ENCODE measurements at places on chromosomes 7 and 10.

GRCh38 chr7:143258831-143259230 is 4.4 kb upstream of the GSTK1 start:
- peak; percentile 8 for DNase-seq

- DNase-seq, result no peak
These were observed 5.1 kb downstream of the PRLHR start for GRCh38 chr10:118590334-118590733.

DNA sequence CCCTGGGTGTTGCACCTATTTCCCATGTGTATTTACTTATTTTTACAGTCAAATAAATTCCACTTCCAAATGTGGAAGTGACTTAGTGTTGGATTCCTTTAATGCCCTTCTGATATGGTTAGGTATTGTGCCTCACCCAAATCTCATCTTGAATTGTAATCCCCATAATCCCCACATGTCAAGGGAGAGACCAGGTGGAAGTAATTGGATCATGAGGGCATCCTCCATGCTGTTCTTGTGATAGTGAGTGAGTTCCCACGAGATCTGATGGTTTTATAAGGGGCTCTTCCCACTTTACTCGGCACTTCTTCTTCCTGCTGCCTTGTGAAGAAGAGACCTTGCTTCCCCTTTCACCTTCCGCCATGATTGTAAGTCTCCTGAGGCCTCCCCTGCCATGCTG is 136.9 kb downstream of the SNX10 start:
- DNase-seq, result no peak

DNA sequence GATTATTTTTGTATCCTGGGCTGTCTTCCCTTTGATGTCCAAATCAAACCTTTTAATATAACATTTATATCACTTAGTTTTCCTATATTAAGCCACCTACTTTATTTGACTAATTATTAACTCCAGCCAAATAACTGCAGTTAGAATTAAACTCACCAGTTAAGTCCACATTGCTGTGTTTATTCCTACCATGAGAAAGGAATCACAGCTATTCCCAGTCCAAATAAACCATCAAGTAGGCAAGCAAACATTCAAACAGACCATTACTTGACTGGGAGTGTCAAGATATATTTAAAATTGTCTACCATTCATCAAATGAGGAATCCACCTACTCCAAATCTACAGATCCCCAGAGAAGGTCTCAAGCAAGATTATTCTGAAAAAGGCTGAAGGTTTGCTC is 22.4 kb downstream of the PDE1C start:
- no peak for DNase-seq

DNA sequence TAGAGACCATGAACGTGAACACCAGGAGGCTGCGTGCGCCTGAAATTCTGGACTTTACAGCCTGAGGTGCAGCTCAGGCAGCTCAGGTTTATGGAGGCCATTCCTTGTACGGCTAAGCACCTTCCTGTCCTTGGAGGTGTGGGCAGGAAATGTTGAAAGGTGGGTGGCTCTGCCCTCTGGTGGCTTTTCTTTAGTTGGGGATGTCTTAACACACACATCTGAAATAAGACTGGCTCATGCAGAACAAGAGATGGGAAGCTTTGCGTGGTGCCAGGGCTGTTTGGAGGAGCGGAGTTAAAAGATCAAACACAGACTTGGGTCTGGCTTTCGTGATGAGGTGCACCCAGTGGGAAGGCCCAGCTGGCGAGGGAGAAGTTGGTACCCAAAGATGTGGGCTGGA is 64.1 kb downstream of the DOCK1 start:
- no peak for DNase-seq

- DNase-seq, result peak; percentile 64
These were observed 115.2 kb downstream of the SORBS1 start for GRCh38 chr10:95445837-95446486.

- DNase-seq, result no peak
These were observed 102.3 kb upstream of the SEMA3E start for GRCh38 chr7:83751217-83751616.

DNA sequence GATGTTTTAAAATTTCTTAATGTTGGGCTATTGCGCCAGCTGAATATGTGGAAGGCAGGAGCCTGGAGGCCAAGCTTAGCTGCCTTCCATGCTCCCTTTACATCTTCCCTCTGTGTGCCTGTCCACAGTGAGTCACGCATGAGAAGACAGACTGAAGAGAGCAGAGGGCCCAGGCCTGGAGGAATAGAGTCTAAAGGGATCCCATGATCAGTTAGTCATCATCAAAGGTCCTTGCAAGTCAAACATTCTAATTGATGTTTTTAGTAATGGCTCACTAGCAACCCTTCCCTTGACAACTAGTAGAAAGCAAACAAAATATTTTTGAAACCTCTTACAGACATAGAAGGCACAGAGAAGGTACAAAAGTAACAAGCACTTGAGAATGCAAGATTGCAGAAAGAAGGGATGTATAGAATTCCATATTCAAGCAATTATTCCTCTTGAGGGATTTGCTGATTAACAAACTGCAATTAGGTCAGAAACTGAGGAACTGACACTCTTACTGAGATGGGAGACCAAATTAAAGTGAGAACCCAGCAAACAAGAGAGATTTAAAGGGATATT is 30.7 kb upstream of the APBB1IP start:
- no peak for DNase-seq

DNA sequence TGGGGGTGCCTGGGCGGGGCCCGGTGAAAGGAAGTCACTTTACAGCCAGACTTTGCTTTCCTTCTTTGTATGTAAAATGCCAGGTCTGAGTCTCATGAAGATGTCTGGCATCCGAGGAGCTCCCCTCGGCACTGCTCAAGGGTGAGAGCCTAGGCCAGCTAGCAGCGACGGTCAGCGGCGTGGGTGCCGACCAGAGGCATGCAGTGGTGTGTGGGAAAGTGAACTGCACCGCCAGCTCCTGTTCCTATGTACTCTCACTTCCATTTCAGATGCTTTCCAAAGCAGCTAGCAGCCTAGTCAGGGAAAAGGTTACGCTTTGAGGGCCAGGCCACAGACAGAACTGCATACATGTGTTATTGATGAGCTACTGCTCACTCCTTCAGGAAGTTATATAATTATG is 172.8 kb downstream of the ZMYND11 start:
- DNase-seq, result no peak

DNA sequence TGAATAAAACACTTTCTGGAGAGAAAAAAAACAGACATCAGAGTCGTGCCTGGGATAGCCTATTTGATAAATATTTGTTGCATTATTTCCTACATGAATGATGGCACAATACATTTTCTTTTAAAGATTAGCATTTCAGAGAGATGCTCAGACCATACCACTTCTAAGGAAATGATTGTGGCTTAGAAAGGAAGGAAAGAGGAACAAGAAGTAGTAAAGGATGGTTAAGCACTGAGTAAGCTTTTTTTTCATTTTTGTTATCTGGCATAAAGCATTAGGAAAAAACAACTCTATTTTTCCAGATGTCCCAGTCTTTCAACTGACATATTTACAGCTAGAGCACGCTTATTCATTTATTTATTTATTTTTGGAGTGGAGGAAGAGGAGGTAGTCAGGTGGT is 258.8 kb upstream of the TEX47 start:
- DNase-seq, result no peak

DNA sequence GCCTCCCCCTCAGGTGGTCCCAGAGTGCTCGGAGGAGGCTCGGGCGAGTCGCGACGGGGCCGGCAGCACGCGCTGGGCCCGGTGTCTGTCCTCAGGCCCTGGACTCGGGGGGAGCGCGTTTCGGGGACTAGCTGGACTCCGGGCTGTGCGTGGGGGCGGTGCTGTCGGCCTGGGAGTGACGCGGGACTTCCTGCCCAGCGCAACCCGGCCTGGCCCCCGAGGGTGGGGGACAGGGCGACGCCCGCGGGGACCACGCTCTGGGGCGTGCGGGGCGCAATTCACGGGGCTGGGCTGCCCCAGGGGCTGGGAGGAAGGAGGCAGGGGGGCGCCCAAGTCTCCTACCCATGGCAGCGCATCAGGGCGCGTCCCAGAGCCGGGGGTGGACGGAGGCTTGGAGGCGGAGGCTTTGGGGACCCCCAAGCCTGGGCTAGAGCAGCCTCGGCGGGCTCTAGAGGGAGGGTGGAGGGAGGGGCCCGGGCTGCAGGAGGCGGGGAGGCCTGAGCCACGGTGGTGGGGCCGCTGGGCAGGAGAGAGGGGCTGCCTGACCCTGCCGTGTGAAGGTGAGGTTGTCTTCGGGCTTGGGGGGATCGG is 2.3 kb upstream of the VENTX start:
- no peak for DNase-seq

DNA sequence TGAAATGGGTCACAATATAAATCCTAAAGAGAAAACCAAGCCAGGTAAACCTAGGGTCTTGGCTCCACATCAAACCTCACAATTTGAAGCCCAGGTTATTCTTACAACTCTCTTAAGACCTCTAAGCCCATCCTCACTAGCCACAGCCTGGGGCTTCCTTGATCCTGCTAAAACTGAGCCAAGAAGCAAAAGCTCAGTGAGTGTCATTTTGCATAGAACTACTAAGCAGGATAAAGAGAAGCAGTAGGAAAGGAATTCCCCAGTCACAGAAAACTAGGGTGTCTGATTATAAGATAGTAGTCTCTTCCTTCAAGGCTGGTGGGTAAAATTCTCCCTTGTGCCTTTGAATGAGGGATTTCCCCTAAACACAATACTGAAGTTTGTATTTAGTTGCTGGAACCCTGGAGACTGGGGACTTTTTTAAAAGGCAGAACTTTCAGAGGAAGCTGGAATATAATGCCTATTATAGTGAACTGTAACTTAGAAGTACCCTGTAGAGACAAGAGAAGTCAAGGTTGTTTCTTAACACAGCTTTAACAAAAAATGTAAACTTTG is 196.6 kb upstream of the KIAA1217 start:
- DNase-seq, result no peak

- no peak for DNase-seq
These were observed 7.5 kb downstream of the MPP7 start for GRCh38 chr10:28295336-28295735.

GRCh38 chr10:102384053-102384452 is 11.5 kb upstream of the NFKB2 start:
- no peak for DNase-seq

GRCh38 chr10:61623161-61623560 is 39.6 kb upstream of the CABCOCO1 start:
- no peak for DNase-seq

GRCh38 chr7:16735020-16735419 is 18.5 kb upstream of the TSPAN13 start:
- DNase-seq, result no peak

GRCh38 chr7:156059369-156059768 is 247.1 kb upstream of the SHH start:
- no peak for DNase-seq

DNA sequence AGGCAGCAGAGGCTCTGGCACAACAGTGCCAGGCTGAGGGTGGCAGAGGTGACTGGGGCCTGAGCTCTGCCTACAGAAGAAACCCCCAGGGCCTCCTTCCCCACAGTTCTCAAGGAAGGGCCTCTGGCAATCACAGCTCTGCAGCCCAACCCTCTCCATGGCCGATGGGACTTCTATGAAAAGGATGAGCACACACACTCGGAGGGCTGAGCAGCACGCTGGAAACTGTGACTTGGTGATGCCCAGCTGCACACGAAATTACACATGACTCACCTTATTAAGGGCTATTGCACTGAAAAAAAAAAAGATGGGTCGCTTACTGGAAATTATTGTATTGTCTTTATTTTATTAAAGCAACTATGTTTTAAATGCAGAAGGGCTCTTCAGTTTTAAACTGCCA is 42.9 kb upstream of the LRRC18 start:
- no peak for DNase-seq

GRCh38 chr7:27123477-27124053 is 7.0 kb downstream of the HOXA4 start:
- no peak for DNase-seq

- DNase-seq, result no peak
These were observed 285.2 kb upstream of the FZD8 start for GRCh38 chr10:35927341-35927740.

DNA sequence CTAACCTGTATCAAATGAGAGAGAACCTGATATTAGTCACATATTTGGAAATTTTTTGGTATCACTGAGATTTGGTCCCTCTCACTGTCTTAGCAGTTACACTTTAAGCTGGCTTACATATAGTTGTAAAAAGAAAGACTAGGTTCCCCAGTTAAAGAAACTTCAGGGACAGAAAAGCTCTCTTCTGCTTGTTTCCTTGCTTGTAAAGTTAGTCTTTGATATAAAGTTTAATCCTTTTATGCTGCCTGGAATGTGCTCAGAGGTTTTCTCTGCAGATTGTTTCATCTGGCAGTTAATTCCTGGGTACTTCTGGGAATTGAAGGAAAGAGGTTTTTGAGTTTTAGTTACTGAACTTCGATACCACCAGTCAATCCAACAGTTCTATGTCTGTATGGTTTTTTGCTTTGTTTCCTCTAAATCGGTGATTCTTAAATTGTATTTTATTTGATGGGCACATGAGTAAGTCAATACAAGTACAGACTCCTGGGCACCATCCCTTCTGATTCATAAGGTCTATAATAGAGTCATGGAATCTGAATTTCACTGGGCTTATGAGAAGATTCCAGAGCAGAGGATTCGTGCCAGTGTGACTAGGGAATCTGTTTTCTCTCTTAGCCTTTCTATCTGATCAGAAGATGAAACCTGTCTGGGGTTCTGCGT is 1080.9 kb upstream of the C7orf33 start:
- peak; percentile 17 for DNase-seq

DNA sequence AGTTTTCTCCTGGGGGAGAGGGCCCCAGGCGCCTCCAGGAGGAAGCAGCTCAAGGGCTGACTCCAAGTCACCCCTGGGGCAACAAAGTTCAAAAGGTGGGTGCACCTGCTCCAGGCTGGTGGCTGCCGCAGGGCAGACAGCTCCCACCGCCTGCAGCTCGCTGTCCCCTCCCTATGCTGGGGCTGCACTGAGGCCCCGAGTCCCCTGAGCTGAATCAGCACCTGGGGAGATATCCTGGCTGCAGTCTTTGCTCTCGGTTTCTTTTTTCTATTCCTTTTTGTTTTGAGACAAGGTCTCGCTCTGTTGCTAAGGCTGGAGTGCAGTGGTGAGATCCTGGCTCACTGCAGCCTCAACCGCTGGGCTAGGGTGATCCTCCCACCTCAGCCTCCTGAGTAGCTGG is 183.4 kb downstream of the DNAJB6 start:
- DNase-seq, result no peak

GRCh38 chr7:20784388-20785156 is 2.1 kb downstream of the SP8 start:
- DNase-seq, result no peak

- peak; percentile 61 for DNase-seq
These were observed 9.4 kb downstream of the WBP1L start for GRCh38 chr10:102752934-102753664.

GRCh38 chr10:17506856-17507471 is 52.6 kb upstream of the ST8SIA6 start:
- no peak for DNase-seq
